Activated T-helper 1 cell treated with anti-CD3 and anti-CD28 coated beads, Interleukin-12 subunit alpha, Interleukin-12 subunit beta, Interleukin-2, Interleukin-4 antibody, amounts not matched to agents 30 ng/mL and 10 ng/mL and 1 ng/mL, durations not matched to agents 14 hours and 24 hours and 36 hours (primary cell): ENCODE measurements at places on chromosomes 6 and 20.

- DNase-seq, result no peak
Measured at GRCh38 chr6:52155791-52156576, 30.2 kb upstream of the IL17A start.

DNA sequence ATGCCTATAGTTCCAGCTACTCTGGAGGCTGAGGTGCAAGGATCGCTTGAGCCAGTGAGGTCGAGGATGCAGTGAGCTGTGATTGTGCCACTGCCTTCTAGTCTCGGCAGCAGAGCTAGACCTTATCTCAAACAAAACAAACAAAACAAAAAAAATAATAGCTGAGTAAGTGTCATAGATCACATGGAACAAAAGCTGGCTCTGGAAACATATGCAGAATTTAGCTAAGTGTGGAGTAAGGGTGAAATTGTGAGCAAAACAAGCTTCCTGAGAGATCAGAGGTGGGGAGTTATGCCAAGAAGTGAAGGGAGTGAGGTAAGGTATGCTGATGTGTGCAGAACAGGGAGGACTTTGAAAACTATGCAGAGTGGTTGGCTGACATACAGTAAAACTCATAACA, 18.7 kb downstream of the SGK1 start:
- DNase-seq, result no peak

- no peak for DNase-seq
Measured at GRCh38 chr6:112752305-112752704, 405.2 kb downstream of the RFPL4B start.

DNA sequence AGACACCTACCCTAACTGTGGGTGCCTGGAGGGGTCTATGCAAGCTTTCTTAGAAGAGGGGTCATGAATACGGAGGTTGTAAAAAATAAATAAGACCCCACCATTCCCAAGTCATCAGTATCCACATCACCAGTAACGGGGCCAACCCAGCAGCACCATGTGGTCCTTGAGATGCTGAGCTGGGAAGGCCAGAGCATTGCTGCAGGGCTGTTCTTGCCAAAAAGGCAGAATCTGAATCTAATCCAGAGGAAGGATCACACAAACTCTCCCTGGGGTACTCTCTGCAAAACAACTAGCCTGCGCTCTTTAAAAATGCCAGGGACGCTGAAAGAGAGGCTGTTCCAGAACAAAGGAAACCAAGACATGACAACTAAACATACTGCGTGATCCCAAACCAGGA, 43.2 kb downstream of the SSR1 start:
- DNase-seq, result no peak

DNA sequence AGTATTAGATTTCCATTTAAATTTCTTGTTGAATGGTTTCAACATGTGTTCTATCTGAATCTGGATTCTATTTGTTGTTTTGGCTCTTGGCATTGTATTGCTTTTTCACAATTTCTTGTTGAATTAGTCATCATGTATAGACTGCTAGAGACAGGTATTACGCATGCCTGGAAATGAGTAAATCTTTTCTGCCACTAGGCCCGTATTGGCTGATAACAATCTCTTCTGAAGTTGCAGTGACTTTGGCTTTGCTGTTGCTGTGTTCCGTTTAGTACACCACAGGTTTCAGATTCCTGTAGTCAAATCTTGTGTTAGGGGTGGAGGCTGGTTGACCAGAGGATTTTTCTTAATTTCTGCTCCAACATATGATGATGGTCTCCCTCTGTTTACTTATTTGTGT, 1339.4 kb downstream of the GRIK2 start:
- DNase-seq, result no peak
